Activated naive CD8-positive, alpha-beta T cell treated with anti-CD3 and anti-CD28 coated beads, Interleukin-2, amount 10 ng/mL, durations not matched to agents 7 days and 5 days (primary cell): ENCODE measurements at places on chromosomes 6 and 20. TPM values are rescaled to one million over a fixed set of nuclear protein-coding genes. Genes with fewer than 3 reads are reported as not detected.

Gene CST9
- total RNA-seq: not detected

Gene SDHAF4
- total RNA-seq: 13.9 TPM

Gene ANKRD6
- 18.9 TPM for total RNA-seq

GRCh38 chr6:165744555-165745228 is 81.7 kb upstream of the PDE10A start:
- DNase-seq: no peak

DNA sequence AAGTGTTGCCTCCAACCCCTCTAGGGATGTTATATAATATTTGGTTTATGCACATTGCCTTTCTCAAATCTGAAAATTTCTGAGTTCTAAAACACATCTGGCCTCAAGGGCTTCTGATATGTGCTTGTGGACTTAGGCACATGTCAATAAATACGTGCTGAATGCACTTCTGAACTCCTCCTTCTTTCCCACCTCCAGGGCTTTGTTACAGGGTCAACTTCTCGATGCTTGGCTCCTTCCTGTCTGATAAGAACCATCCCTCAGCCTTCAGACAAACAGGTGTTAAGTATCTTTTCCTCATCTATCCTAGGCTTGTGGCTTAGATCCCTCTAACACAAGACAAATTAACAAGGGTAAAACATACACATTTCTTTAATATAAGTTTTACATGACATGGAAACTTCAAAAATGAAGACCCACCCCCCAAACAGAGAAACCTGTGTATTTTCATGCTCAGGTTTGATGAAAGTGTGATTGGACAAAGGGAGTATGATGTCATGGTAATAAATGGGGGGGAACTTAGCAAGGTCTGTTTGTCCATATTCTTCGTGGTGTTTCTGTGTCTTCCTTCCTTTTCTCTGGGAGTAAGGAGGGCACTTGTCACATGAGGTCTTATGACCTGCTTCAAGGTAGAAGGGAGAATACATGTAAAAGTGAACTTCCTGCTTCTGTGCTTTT is 326.9 kb downstream of the CD83 start:
- no peak for DNase-seq

- peak; percentile 47 for DNase-seq
These were observed 10.3 kb upstream of the PRSS16 start for GRCh38 chr6:27237089-27237803.

Gene MICA
- total RNA-seq: 25.8 TPM

Gene SALL4
- 0.11 TPM for total RNA-seq

DNA sequence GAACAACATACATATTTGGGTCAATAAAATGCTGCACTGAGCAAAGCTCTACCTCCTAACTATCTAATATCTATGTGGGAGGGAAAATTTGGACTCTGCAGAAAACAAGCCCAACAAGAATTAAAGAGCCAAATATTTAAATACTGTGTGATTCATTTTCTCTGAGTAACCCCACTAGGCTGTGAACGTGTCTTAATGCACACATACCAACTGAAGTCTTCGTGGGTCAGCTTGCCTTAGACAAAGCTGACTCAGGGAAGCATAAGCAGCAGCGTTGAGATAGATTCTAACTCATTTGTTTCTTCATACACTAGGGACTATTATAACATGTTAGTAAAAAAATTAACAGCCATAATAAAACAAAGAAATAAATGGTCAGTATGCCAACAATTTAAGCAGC is 114.3 kb downstream of the GJA1 start:
- no peak for DNase-seq

GRCh38 chr20:58765780-58766179 is 73.2 kb downstream of the NPEPL1 start:
- DNase-seq: no peak

Gene PRRT1
- 1.1 TPM for total RNA-seq

Gene WFDC10B
- total RNA-seq: not detected

- no peak for DNase-seq
These were observed 16.5 kb downstream of the PEDS1 start for GRCh38 chr20:50136822-50137599.

- DNase-seq: no peak
These were observed 20.6 kb downstream of the TNXB start for GRCh38 chr6:32088487-32089049.

GRCh38 chr6:68468244-68468884 is 166.7 kb upstream of the ADGRB3 start:
- no peak for DNase-seq

DNA sequence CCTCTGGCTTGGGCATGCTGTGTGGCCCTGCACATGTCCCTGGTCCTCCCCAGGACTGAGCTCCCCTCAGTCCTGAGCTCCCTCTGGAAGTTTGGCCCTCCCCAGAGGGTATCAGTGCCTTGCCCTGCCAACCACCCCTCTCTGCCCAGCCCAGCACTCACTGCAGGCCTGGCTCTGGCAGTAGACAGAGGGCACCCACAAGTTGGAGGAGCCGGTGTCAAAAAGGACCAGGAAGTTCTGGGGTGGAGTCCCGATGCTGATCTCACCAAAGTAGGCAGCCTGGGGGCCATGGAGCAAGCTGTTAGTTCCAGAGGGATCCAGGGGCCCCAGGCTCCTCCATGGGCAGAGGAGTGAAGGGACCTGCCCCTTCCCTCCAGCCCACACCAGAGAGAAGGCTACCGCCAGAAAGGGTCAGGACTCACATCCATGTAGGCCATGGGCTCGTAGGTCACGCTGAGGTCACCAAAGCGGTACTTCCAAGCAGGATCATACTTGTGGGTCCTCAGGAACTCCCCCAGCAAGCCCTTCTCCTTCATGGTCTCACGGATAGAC is 2.9 kb downstream of the PGC start:
- no peak for DNase-seq

- DNase-seq: no peak
These were observed 8.9 kb downstream of the ITPR3 start for GRCh38 chr6:33630014-33630413.

Gene PTGIS
- 0.39 TPM for total RNA-seq

DNA sequence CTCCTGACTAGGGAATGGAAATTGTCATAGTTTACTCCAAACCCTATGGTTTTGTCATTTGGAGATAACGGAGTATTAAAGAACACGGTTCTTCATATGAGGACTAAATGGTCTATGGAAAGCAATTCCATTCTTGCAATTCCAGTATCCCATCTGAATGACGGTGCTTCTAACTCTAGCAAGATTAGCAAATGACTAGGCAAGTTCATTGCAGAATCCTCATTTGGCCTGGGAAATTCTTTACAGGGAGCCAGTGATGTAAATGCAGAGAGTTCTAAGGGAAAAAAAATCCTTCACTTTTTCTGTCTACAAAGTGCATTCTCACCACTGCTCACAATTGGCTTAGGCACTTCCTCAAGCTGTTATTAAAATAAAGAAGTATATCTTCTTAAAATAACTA is 111.5 kb downstream of the MOXD1 start:
- no peak for DNase-seq

DNA sequence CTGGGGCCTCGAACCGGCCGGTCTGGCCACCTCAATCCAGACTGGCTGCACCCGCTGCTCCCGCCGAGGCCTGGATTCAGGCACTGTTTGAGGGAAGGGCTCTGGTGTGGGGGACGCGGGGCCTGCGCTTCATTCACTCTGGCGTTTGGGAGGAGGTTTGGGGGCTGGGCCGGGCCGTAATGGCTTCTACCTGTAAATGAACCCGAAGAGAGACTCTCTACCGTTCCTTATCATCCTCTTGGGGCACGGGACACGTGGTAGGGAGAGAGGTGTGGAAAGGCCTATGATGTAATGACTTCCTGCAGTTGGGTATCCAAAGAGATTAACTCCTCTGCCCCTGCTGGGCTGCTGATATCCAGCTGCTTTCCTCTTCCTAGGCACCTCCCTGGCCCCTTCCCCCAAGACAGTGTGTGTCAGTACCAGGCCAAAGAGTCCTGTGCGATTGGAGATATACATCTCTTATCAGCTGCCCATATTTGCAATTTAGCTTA is 1.8 kb downstream of the FOXO3 start:
- DNase-seq: no peak

Gene ASIP
- total RNA-seq: not detected

DNA sequence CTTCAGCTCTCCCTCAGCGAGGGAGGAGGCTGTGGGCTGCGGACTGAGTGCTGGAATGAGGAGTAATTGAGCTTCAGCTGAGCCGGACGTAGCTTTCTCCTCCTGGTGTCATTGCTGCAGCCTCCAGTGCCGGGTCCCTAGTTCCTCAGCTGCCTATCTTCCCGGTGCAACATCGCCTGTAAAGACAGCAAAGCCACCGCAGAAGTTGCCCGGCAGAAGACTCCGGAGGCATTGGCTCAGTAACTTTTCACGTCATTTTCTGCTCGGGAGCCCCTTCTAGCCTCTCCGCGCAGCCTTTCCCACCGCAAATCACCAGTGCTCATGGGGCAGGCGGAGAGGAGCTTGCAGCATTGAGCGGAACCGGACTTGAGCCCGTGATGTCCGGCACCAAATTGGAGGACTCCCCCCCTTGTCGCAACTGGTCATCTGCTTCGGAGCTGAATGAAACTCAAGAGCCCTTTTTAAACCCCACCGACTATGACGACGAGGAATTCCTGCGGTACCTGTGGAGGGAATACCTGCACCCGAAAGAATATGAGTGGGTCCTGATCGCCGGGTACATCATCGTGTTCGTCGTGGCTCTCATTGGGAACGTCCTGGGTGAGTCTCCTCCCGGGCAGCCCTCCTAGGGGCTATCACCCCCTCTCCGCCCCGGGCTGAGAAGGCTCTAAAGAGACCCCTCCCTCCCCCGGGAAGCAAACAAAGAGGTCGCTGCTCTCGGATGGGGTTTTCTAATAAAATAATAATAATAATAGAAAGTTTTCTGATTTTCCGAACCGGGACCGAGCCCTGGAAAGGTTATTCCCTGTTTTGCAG is at the start of gene HCRTR2:
HCRTR2 (plus strand) TSS at position 305 of the 816 bp plus-strand sequence; CDS start at position 378, 73 bp downstream.
- DNase-seq: no peak

DNA sequence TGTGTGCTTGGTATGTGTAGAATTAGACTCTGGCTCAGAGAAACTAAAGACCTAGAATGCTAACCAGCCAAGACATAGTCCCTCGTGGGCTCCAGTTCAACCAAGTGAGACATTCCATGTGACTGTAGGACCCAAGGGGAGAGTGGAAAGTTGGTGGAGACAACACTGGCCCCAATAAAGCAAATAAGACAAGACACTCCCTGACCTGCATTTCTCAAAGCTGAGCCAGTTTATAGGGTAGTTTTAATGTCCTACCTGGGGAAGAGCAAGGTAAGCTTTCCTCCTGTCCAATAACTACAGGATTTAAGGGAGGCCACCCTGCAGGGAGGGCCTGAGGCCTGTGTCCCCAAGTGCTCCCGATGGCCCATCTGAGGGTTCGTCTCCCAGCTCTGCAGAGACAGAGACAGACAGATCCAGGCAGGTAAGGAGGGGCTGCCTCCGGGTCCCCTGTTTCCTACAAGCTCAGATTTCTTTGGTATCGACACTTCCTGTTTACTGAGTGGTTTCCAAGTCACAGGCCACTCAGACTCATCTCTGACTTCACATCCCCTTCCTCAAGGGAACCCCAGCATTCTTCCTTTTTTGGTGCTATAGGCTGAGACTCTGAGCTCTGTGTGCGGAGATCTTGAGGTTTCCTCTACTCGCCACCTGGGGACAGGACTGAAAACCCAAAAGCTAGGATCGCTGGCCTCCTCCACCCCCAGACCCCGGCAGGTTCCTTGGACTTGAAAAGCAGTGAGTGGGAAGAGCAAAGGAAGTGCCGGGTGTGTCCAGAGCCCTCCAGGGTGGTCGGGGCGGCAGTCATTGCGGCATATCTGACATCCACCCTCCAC is 92.4 kb downstream of the PRND start:
- DNase-seq: peak; percentile 58

GRCh38 chr6:155418017-155418761 is 37.5 kb downstream of the NOX3 start:
- peak; percentile 34 for DNase-seq

DNA sequence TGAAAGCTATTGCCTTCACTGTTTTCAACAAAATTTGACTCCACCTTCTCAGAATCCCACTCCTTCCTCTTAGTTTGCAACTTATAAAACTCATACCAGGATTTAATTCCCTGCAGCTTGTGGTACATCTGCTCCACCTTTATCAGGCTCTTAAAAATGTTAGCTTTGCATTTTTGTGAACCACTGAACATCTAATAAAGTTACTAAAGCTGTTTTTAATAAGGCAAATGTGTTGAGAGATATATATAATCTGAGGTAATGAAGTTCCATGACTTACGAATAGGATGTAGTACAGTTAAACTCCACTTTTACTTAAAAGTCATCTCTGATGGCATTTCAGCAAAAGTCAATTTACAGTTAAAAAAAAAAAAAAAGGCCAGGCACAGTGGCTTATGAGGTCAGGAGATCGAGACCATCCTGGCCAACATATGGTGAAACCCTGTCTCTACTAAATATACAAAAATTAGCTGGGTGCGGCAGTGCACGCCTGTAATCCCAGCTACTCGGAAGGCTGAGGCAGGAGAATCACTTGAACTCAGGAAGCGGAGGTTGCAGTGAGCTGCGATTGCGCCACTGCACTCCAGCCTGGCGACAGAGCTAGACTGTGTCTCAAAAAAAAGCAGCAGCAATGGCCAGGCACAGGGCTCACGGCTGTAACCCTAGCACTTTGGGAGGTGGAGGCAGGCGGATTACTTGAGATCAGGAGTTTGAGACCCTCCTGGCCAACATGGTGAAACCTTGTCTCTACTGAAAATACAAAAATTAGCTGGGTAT is 106.2 kb downstream of the KIF13A start:
- no peak for DNase-seq

DNA sequence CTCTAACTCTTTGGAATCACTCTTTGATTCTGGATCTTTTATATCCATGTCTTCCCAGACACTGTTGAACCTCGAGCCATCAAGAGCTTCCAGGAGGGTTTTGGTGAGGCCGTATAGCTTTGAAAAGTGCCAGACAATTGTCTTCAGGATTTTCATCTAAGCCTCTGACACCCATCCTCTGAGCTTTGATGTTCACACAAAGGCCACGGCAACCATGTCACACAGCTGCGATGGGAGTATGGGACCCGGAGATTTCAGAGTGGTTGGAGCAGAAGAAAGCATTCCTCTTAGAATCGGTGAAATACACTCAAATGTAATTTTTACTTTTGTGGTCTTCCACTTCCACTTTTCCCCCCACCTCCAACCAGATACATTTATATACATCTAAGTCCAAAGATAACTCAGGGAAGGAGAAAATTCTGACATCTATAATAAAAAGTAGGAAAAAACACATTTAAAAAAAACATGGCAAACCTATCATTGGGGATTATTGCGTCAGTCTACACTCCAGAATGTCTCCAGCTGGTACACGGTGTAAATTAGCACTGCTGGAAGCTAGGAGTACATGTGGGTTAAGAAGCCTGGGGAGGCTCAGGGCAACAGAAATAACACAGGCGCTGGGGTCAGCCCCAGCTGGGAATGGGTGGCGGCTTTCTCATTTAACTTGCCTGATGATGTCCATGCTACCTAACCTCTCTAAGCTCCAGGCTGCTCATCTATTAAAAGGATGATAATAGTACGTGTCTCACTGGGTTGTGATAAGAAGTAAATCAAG is 92.7 kb downstream of the LY86 start:
- DNase-seq: no peak
